ENCODE measurements at places on chromosomes 1 and 21.

- DNase-seq, result no peak
These were observed 600.6 kb upstream of the B3GALT2 start for GRCh38 chr1:193787061-193787460.

GRCh38 chr1:157189986-157190982, 52.1 kb upstream of the ETV3 start:
- DNase-seq, result no peak

- DNase-seq, result no peak
These were observed 458.3 kb downstream of the MRPL39 start for GRCh38 chr21:25149022-25149421.

DNA sequence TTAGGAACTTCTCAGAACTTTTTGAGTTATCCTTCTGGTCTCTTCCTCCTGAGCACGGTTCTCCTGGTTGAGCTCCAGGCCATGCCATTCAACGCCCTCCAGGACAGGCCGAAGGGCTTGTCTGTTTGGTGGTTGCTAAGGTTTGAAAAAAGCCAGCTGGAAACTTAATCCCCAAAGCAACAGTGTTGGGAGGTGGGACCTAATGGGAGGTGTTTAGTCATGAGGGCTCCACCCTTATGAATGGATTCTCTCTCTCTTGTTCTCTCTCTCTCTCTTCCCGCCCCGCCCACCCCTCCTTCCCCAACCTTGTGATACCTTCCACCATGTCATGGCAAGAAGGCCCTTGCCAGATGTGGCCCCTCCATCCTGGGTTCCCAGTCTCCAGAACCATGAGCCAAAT, 829 bp downstream of the KCNE1 start:
- DNase-seq, result no peak

- DNase-seq, result no peak
These were observed 125.2 kb upstream of the ZBTB40 start for GRCh38 chr1:22326372-22326915.

DNA sequence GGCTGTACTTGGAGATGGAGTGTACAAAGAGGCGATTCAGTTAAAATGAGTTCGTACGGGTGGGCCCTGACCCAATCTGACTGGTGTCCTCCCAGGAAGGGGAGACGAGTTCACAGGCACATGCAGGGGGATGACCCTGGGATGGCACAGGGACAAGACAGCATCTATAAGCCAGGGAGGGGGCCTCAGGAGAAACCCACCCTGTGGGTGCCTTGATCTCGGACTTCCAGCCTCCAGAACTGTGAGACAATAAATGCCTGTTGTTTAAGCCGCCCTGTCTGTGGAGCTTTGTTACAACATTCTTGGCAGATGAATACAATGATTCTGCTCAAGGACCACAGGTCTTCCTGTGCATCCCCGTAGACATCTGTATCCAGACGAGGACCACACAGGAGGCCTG, 14.6 kb upstream of the CLDN14 start:
- no peak for DNase-seq

DNA sequence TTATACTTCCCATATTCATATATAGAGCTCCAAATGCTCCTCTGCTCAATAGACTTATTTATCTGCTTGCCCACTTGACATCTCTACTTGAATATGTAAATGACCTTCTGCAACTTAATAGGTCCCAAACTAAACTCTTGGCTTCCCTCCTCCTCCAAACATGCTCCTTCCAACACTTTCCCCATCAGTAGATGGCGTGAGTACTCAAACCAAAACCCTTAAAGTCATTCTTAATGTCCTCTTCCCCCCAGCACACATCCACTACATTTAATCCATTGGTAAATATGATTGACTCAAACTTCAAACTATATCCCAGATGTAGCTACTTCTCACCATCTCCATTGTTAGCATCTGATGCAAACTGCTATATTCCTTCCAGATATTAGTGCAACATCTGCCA, 48.5 kb upstream of the PBX1 start:
- DNase-seq, result no peak

DNA sequence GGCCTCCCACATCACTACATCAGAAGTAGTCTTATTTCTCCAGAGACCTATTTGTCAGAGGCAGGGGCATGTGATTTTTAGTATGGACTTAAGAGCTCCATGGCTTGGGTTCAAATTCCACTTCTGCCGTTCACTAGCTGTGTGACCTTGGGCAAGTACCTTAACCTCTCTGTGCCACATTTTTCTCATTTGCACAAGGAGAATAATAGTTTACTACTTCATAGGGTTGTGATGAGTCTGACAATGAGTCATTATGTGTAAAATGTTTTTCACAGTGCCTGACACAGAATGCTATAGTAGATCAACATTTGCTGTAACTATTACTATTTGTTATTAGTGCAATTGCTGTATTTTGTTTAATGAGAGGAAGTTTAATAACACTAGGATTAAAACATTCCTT, 200.6 kb downstream of the PRDM2 start:
- no peak for DNase-seq

DNA sequence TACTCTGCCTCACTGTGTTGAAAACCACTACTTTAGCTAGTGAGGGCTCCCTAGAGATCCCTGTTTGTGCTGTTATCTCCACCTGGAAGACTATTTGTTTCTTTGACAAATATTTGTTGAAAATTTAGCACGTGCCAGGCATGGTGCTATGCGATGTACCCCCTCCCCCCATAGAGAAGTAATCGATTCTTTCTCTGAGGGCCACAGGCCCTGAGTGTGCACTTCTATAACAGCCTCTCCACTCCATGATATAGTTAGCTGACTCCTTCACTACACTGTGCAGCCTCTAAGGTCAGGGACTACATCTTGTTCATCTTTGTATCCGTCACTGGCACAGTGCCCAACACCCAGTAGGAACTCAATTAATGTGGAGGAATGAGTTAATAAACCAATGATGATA, 17.3 kb upstream of the RBM15 start:
- DNase-seq, result no peak

GRCh38 chr1:91613595-91613994, 112.9 kb downstream of the CDC7 start:
- no peak for DNase-seq

GRCh38 chr1:151147665-151148064, 1.2 kb upstream of the SEMA6C start:
- no peak for DNase-seq

DNA sequence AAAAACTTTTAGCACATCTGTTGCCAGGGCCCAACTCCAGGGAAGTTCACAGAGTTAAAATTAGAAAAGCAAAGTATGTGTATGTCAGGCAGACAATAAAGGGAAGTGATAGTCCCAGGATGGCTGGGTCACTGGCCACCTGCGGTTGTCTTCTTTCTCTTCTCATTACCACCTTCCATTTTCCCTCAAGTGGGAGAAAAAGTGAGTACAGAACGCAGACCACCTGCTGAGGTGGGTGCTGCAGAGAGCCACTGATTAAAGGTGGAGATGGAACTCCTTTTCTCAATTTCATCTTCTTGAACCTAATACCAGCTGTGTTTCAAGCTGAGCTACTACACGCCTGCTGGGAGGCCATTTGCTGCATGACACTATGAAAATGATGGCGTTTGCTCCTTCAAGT, 88.8 kb upstream of the PDE4B start:
- DNase-seq, result no peak

DNA sequence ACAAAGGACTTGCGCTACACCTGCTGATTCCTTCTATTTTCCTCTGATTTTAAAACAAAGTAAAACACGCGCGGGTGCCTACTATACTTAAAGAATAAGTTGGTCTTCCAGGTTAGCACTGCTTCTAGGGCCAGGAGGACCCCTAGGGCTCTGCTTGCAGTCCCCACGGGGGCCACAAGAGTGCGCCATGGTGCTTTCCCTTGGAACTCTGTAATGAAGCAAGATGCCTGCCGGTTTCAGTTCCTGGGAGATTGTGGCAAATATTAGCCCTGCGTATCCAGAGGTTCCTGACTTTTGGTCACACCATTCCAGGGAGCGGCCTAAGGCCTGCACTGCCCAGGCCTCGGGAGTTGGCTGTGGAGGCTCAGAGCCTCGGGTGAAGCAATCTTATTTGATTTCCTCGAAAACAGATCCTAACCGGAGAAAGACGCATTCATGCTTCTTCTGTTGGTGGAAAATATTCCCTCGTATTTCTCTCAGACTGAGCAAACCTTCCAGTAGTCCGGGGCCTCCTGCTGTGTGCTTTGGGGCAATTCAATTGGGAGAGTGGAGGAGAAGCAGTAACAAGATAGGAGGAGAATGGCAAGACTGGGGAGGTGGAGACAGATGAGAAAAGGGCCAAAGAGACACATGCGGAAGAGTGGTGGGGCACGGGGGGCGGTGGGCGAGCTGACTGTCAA, 25.3 kb downstream of the ADAM30 start:
- peak; percentile 67 for DNase-seq

DNA sequence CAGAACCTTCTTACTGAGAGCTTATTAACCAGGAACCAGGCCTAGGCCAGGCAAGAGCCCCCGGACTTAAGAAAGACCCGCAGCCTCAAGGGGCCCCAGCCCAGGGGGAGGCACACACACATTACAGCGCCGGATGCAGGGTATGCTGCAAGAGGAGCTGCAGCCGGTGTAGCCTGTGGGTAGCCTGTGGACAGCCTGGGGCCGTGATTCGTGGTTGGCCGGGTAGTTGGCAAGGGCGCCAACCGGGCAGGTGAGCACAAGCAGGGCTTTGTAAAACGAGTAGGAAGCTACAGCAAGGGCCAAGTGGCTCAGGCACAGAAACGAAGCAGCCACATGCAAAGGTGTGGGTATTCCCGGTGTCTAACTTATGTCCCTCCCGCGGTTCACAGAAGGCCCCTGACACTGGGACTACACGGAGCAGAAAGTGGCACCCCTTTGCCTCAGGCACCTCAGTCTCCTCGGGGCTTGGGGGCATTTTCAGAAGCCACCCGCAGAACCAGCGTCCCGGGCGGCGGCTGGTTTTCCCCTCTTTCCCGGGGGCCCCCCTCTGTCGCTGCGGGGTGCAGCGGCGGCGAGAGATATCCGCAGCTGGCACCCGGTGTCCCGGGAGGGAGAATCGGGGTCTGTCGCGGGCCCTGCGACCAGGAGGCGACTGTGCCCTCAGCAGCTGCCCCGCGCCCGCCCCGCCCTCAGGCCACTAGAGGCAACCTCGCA, 40.8 kb downstream of the KIAA1614 start:
- no peak for DNase-seq

- DNase-seq, result no peak
These were observed 15.4 kb upstream of the TOR3A start for GRCh38 chr1:179066471-179066870.

DNA sequence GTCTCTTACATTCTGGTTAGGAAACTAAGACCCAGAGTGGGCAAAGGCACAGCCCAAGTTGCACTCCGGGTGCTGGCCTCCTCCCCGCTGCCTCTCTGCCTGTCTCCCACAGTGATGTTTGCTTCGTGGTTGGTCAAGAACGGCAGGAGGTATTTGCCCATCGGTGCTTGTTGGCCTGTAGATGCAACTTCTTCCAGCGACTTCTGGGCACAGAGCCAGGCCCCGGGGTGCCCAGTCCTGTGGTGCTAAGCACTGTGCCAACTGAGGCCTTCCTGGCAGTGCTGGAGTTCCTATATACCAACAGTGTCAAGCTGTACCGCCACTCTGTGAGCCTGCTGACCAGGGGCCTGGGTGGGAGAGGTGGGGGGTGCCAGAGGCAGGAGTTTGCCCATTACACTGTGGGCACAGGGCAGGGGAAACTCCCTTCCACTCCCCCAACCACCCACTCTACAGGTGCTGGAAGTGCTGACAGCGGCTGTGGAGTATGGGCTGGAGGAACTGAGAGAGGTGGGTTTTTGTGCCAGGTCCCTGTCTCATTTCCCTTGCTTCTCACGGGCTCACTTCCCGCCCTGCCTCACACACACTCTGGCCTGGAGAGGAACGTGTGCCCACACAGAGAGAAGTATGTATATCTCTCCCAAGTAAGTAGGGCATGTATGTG, 1.9 kb downstream of the BTBD19 start:
- DNase-seq, result peak; percentile 53

- no peak for DNase-seq
These were observed 7.8 kb upstream of the ZNF691 start for GRCh38 chr1:42838482-42839190.

GRCh38 chr1:152645146-152645545, 18.0 kb upstream of the LCE2D start:
- no peak for DNase-seq

- DNase-seq, result no peak
These were observed 188.9 kb downstream of the NRIP1 start for GRCh38 chr21:14875704-14876523.

DNA sequence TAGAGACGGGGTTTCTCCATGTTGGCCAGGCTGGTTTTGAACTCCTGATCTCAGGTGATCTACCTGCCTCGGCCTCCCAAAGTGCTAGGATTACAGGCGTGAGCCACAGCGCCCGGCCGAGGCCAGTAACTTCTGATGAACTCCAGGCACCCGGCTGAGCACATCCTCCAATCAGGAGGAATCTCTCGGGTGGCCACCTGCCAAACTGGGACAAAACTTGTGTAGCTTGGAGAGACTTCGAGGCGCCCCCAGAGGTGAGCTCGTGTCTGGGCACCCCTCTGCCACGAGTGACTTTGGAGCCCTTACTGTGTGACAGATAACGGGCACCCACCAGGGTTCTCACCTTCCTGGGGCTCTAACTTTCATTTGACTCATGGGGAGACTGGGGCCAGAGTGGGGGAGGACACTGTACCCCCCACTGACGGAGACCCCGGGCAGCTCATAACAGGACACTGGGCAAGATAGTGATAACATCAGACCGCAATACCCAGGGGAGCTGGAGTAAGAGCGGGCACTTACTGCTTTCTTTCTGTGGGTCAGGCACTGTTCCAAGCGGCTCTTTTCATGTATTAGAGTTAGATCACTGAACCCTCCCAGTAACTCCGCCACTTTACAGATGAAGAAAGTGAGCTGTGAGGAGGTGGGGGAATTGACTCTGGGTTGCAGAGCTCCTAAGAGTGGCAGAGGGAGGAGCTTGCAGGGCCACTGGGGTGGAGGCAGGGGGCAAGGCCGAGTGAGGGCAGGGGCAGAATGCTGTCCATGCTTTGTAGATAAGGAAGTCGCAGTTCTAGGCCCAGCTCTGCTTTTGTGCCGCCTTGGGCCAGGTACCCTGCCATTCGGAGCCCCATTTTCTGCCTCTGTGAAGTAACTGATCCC, 1.9 kb upstream of the PADI2 start:
- DNase-seq, result no peak

- no peak for DNase-seq
These were observed 95.0 kb downstream of the TLR5 start for GRCh38 chr1:223048026-223048425.

DNA sequence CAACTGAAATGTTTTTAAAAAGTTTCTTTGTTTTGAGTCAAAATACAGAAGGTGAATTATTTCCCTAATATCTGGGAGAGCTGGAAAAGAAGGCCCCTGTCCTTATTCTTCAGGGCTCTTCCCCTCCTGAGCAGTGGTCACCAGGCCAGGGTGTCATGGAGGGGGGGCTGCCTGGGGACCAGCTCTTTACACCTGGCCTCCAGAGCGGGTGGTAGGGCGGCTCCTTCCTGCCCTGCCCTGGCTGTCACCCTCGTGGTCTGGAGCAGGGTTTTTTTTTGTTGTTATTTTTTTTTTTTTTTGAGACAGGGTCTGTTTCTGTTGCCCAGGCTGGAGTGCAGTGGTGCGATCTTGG, 6.6 kb downstream of the SKI start:
- DNase-seq, result no peak

DNA sequence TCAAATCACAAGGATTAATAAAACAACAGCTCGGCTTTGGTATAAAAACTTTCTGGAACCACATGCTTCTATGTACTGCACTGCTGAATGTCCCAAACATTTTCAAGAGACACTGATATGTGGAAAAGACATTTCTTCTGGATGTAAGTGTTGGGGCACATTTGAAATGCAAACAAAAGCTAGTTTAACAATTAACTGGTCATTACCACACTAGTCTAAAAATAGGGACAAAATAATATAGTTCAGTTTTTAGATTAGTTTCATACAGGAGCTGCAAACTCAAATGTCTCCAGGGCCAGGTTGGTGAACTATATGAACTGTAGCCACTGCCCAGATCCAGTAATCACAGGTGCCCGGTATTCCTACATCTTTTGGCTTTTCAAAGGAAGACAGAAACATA, 3.2 kb downstream of the IL23R start:
- DNase-seq, result no peak
